GM20000 (cell line): ENCODE measurements at places on chromosomes 11 and 22.

- no peak for DNase-seq
Observed at GRCh38 chr11:59676205-59676604, 7.4 kb upstream of the PATL1 start.

DNA sequence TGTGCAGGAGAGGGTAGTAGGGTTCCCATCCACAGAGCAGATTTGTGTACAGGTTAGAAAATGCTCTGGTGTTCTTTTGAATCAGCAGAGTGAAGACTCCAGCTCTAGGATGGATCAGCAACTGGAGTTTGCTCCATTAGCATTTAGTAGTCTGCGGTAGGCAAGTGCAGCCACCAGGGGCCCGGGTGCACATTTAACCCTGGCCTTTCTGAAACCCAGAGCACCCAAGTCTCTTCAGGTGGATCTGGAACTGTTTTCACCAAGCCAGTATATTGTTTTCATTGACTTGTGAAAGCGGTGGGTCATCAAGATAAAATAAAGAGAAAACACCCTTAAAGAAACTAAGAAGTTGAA is 100.8 kb upstream of the CLPB start:
- DNase-seq, result no peak

DNA sequence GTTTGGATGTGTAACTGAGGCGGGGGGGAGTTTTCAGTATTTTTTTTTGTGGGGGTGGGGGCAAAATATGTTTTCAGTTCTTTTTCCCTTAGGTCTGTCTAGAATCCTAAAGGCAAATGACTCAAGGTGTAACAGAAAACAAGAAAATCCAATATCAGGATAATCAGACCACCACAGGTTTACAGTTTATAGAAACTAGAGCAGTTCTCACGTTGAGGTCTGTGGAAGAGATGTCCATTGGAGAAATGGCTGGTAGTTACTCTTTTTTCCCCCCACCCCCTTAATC is 2.3 kb downstream of the MALAT1 start:
- DNase-seq, result no peak

DNA sequence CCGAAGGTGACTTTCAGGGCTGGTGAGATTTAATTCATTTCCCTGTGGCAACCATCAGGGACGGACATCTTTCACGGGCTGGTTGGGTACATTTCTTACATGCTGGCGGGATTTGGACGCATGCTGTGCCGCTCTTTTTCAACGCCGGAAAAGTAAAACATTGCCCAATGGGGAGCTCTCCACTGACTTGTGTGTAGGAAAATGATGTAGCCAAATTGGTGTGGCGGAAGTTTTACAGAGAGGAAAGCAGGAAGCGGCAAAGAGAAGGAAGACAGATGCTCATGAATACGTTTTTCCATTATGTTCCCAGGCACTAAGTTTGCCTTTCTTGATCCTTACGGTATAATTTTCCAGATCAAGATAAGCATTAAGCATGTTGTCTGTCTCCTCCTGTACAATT is 375.8 kb downstream of the NTM start:
- no peak for DNase-seq

GRCh38 chr11:112558691-112559090 is 298.0 kb upstream of the PLET1 start:
- DNase-seq, result no peak

DNA sequence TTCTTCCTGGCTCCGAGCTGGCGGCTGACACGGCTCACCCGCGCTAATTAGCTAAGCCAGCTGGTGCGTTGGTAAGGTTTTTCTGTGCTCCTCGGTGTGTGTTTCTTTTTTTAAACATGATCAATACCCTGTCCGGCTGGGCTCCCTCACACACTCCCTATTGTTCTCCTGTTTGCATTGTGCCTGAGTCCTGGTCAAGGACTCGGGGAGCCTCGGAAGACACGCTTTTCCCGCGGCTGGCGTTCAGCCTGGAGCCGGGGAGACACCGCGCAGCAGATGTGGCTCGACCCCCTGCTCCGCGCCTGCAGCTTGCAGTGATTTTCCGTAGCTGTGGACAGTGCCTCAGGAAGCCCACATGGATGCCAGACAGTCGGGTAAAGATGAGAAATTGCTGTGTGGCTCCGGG is 454.9 kb upstream of the CADM1 start:
- no peak for DNase-seq

- DNase-seq, result peak; percentile 81
Observed at GRCh38 chr22:50531546-50531961, 1.7 kb upstream of the TYMP start.

GRCh38 chr11:10272132-10272531 is 21.9 kb downstream of the SBF2 start:
- DNase-seq, result no peak

DNA sequence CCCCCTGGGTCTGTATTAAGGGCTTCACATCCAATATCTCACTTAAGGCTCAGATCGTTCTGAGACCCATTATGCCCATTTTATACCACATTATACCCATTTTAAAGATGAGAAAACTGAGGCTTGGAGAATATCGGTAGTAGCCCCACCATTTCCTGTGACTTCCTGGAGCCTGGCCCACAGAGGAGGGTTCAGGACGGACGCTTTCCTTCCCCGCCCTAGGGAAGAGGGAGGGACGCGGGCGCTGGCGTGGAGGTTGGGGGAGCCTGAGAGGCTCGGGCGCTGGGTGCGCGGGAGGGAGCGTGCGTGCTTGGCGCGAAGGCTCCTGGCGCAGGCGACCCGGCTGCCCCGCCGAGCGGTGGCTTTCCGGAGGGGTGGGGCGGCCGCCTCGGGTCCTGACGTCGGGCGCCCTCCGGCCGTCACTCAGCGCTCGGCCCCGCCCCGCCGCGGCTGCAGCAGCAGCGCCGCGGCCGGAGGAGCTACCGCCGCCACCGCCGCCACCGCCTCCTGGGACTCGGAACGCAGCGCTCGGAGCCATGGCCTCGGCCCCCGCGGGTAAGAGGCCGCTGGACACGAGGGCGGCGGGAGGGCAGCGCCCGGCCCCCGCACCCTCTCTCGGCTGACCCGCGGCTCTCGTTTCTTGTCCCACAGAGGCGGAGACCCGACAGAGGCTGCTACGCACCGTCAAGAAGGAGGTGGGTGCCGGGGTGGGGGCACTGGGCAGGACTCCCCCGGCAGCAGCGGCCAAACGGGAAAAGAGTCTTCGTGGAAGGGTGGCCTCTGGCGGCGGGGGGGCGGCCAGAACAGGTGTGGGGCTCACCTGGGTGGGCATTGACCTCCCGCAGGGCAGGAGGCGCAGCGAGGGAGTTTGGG is at the start of gene SGSM1:
TSS of gene SGSM1 (plus strand) at position 422 of the 873 bp plus-strand sequence. CDS start at position 537, 115 bp downstream.
- DNase-seq, result peak; percentile 95

DNA sequence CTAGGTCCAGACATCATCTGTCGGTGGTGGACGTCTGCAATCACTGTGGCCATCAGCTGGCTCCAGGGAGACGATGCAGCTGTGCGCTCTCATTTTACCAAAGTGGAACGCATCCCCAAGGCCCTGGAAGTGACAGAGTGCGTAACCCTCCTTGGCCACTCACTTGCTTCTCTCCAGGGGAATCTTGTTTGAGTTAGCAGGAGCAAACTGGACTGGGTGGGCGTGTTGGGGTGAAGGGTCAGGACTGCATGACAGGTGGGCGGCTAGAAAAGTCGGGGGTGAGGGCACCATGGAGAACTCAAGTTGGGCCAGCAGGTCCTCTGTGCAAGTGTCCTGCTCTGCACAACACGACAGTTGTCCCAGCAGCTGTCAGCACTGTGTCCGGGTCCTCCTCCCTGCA is 16.2 kb downstream of the SHISA8 start:
- no peak for DNase-seq

- DNase-seq, result peak; percentile 57
Observed at GRCh38 chr11:117179048-117179999, 781 bp downstream of the SIDT2 start.

- DNase-seq, result peak; percentile 25
Observed at GRCh38 chr22:32106930-32107329, 52.2 kb downstream of the C22orf42 start.

GRCh38 chr11:56932572-56933220 is 56.0 kb upstream of the OR5AK2 start:
- DNase-seq, result no peak
